Heart right ventricle (tissue), 16 donors: ENCODE measurements at places on chromosomes 4 and X. TPM values are rescaled to one million over a fixed set of nuclear protein-coding genes. Genes with fewer than 3 reads are reported as not detected.

- no peaks in the 10 kb centered on the region for H3K4me1 ChIP-seq
- DNase-seq: no peak
- H3K36me3 ChIP-seq: no peaks in the 10 kb centered on the region
- H3K27me3 ChIP-seq: no peaks in the 10 kb centered on the region
- H3K4me3 ChIP-seq: no peak overlapping the region
These were observed 122.6 kb upstream of the VCX3B start for GRCh38 chrX:8341814-8342590.

GRCh38 chr4:114036426-114036825 is 57.0 kb upstream of the ARSJ start:
- no peak overlapping the region for H3K4me3 ChIP-seq
- H3K27ac ChIP-seq: no peak overlapping the region
- no peak for DNase-seq
- H3K27me3 ChIP-seq: peaks cover 6% of the 10 kb centered on the region
- H3K36me3 ChIP-seq: no peaks in the 10 kb centered on the region

Gene TMEM184C
- 20.5 TPM for total RNA-seq

Gene KIF4A
- not detected for total RNA-seq

Gene ATP8A1
- 17.3 TPM for total RNA-seq
